ENCODE measurements at places on chromosomes 11 and 22.

DNA sequence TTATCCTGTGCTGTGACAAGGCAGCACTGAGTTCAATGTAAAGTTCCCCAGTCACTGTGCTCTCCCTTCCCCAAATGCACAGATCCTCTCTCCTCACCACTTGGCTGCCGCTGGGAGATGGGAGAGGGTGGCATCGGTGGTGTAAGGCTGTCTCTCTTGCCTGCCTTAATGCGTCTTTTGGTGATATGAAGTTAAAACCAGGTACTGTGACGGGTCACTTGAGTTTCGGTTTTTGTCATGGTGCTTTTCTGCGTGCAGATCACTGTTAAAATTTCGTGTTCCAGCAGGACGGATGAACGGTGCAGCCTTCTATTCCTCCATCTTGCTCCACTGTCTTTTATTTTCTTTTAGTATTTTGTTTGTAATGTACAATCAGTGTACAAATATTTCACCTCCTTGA is 18.6 kb downstream of the GLB1L2 start:
- DNase-seq: no peak

- no peak for DNase-seq
These were observed 35.0 kb downstream of the CWC15 start for GRCh38 chr11:94938095-94939055.

GRCh38 chr11:105622016-105622415 is 12.1 kb downstream of the GRIA4 start:
- DNase-seq: no peak

GRCh38 chr11:35717043-35717442 is 54.5 kb downstream of the TRIM44 start:
- no peak for DNase-seq

- no peak for DNase-seq
These were observed 49.9 kb downstream of the MAML2 start for GRCh38 chr11:96293109-96293508.

- DNase-seq: peak; percentile 25
These were observed 10.8 kb downstream of the PRR33 start for GRCh38 chr11:1880746-1881441.

DNA sequence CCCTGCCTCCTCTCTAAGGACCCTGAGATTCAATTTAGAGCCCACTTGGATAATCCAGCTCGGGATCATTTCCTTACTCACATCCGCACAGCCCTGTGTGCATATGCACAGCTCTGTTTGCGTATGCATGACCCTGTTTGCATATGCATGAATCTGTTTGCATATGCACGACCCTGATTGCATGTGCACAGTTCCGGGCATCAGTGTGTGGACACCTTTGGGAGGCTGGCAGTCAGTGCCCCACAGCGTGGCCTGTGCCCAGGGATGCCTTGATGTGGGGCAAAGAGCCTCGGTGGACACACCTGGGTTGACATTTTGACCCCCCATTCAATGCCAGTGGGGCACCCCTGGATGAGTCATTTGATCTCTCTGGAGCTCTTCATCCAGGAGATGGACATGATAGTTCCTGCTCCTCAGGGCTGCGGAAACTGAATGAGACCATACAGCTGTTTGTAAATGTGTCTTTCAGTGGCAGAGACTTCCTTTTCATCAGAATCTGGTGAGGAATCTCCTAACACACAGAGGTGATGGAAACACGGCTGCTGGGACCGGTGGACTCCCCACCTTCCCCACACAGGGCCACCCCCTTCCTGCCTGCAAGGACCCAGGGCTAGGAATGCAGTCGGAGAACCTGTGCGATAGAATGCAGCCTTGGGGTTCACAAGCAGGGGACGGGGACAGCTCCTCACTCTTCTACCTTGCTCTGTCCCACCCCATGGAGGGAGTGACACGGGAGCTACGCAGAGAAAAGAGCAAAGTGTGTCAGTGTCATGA is 41.2 kb downstream of the MYEOV start:
- no peak for DNase-seq

- no peak for DNase-seq
These were observed 27.1 kb upstream of the RRAS2 start for GRCh38 chr11:14386081-14386480.

- no peak for DNase-seq
These were observed 91.7 kb upstream of the ANO1 start for GRCh38 chr11:69986440-69986787.

Measured in GM12892 (cell line).